Foreskin melanocyte (primary cell): ENCODE measurements at places on chromosomes 4 and X.

DNA sequence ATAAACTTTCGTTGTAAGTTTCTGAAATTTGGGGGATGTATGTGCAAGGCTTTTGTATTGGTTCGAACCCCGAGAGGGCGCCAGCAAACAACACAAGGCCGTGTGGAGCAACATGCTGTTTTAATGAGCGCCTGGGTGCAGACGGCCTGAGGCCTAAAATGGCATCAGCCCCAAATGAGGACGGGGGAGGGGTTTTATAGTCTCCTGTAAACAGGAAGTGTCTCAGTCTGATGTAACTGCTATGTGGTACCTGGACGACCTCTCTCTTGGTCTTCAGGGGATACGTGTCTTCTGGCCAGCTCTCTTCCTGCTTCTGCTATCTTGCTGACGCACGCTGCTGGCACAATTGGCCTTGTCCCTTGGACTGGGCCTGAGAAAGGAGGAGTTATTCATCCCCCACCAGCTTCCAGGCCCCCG is 1348.0 kb downstream of the ADGRL3 start:
- DNase-seq = no peak

GRCh38 chr4:97866821-97867556 is 276.3 kb downstream of the STPG2 start:
- DNase-seq = no peak

DNA sequence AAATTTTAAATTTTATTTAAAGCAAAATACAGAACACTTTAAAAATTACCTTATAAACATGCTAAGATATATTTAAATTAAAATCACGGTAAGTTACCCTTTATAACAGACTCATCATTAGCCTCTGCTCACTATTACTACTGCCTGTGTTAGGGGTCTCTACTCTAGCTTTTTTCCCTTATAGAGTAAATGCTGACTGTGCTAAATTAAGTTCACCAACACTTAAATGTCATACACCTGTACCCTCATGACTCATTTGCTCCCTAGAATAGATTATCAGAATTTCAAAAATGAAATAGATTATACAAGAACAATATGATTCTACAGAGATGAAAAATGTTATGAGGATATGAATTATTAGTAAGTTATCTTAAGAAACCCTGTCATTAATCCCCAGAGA is 131.1 kb upstream of the INPP4B start:
- DNase-seq = no peak

DNA sequence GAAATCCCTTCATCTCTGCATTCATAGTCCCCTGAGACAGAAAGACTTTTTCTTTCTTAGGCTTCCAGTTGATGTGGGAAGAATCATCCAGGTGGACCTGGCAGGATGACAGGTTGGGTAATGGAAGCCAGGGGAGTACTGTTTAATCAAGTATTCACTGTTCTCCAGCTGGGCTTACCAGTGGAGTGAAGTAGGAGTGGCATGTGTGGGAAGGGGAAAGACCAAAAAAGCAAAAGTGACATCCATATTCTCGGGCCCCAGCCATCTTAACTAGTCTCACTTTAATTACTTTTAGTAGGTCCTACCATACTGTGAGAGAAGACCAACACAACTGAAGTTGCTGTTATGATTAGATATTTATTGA is 18.5 kb downstream of the VSIG4 start:
- no peak for DNase-seq

- DNase-seq = no peak
These were observed 452.5 kb downstream of the IL15 start for GRCh38 chr4:142088906-142089305.

- no peak for DNase-seq
These were observed 720 bp upstream of the STK26 start for GRCh38 chrX:132022198-132022966.

DNA sequence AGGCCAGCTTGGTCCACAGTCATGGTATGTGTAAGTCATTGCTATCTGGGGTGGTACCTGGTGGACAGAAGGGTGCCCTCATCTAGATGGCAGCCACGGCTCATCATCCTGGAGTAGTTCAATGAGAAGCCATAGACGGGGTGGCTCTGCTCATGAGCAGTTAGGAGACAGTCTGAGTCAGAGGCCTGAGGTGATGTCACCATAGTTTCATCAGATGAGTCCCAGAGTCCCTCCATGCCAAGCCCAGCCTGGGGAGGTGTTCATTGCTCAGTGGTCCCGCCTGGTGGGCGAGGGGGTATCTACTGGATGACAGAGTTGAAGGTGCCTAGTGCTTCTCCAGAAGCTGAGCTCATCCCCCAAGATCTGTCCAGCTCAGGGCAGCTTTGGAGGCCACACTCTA is 49.8 kb downstream of the DLG3 start:
- DNase-seq = no peak

GRCh38 chrX:49268702-49269009 is 937 bp upstream of the PPP1R3F start:
- no peak for DNase-seq

GRCh38 chrX:153420851-153421599 is 9.8 kb downstream of the ZFP92 start:
- no peak for DNase-seq

DNA sequence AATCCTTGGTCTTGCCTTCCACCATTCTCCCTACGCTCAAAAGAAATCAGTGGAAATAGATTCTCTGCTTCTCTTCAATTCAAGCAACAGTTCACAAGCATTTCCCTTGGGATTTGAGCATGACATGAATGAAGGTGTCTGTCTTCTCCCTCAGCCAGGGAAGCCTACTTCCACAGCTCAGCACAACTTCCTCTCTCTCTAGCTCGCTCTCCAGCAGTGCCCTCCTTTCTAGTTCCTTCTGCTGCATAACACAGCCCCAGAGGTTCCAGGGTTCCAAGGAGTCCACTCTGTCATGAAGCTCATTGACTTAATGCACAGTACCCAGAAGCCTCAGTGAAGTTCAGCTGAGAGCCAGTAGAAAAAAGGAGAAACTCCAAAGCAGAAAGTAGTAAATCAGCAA is 81.3 kb downstream of the PLS3 start:
- DNase-seq = no peak

GRCh38 chr4:141124224-141124623 is 9.0 kb downstream of the RNF150 start:
- no peak for DNase-seq

DNA sequence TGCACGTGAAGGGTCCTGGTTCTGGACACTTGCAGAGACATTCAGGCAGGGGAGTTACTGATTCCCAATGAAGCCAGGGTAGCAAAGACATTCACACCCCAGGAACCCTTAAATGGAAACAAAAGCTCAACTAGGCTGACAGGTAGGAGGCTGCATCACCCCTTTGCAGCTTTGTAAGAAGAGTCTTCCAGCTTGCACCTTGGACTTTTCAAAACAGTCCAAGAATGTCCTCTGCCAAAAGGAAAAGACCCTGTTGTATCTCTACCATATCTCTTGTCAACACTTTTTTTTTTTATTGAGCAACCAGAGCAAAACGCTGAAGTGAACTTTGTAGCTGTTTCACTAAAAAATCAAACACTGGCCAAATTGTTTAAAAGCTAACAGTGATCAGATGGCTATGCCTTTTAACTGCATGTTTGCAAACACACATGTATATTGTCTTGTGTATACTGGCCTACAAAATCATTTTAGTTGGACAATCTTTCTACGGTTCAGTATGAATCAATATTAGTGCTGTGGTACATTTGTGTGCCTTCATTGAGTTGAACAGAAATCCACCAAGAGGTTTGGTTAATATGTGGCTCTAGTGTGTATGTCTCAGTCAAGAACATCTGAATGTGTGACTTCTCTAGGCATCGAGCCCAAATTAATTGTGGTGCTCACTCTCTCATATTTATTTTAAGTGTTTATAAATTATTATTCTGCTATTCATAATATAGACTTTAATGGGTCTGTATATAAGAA is 18.5 kb upstream of the WWC2 start:
- DNase-seq = no peak

- DNase-seq = no peak
These were observed 1.7 kb downstream of the PDGFC start for GRCh38 chr4:156969911-156970310.

- DNase-seq = no peak
These were observed 124.0 kb upstream of the STIM2 start for GRCh38 chr4:26736621-26737020.

DNA sequence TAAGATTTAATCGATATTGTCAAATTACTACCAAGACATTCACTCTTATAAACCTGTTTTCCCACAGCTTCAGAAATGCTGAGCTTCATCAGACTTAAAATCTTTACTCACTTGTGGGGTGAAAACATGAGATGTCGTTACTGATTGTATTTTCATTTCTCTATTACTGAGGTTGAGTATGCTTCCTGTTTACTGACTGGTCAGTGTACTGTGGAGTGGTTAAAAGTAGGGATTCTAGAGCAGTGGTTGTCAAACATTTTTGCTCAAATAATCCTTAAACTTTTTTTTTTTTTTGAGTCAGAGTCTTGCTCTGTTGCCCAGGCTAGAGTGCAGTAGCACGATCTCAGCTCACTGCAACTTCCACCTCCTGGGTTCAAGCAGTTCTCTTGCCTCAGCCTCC is 50.3 kb downstream of the NSUN7 start:
- DNase-seq = no peak
